ENCODE measurements at places on chromosomes 4 and X. TPM values are rescaled to one million over a fixed set of nuclear protein-coding genes. Genes with fewer than 3 reads are reported as not detected.

- no peak for DNase-seq
These were observed 20.9 kb downstream of the NELFA start for GRCh38 chr4:1987721-1988326.

GRCh38 chrX:16882702-16883486, 12.7 kb upstream of the RBBP7 start:
- peak; percentile 64 for DNase-seq

GRCh38 chr4:151718984-151719955, 41.5 kb downstream of the GATB start:
- DNase-seq: peak; percentile 39

Gene TMEM175
- total RNA-seq: 21.4 TPM

Gene HS3ST1
- total RNA-seq: not detected

Gene RBM46
- not detected for total RNA-seq

DNA sequence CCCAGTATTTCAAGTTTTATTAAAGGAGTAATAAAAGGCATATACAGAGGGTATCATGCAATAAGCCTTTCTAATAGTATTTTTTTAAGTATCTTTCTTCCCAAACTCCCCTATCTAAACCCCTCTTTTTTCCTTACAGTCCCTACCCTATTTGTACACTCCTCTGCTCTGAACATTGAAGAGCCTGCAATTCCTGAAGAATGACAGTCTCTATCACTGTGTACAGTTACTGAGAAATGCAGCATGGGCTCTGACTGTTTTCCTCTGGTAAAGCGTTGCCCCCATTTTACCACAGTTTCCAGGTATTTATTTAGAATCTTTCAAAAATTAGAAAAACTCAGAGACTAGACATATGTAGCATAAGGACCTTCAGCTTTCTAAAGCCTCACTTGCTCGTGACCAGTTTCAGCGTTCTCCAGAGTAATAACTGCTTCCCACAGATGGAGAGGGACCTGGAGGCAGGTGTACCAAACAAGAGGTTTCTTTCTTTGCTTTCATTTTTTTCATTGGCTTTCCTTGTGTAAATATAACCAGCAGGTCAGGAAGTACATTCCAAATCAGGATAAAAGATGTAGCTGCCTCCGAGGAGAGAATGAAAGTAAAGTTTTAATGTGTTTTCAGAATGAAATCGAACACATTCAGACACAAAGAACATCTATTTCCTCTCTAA, 230.8 kb downstream of the CFAP299 start:
- no peak for DNase-seq

Gene TBX22
- not detected for total RNA-seq

Gene STATH
- total RNA-seq: not detected

Gene TCEAL6
- total RNA-seq: not detected

DNA sequence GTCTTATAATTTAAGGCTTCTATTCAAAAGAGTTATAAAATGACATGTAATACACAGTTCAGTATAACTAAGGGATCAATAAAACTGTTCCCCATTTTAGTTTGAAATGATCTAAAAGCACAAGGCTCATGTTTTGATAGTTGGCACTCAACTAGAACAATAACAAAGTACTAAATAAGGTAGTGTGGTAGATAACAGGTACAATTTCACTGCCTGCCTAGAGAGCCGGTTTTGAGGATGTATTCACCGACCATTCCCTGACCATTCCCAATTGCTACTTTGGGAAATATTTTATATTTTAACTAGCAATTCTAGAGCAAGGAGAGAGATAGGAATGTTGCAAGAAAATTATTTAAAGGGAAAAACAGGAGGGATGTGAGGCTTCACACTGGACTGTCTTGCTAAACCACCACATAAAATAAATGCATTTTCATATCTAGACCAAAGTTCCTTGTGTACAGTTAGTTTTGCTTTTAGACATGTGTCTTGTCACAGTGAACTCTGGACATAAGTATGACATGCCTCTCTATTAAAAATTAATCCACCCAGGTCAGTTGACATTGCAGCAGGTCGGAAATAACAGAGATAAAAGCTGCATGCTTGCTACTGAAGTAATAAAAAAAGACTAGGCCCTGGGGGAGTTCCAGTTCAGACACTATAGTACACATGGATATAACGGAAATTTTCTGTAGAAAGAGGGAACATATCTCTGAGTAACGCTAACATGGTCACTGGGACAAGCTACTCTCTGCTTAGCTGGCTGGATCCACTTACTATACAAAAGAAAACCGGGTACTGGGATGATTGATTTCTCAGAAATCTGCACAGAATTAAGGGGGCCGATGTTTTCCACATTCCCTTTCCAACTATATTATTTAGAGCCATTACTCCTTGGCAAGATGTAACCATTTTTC, 56.3 kb upstream of the NAP1L5 start:
- DNase-seq: peak; percentile 62

DNA sequence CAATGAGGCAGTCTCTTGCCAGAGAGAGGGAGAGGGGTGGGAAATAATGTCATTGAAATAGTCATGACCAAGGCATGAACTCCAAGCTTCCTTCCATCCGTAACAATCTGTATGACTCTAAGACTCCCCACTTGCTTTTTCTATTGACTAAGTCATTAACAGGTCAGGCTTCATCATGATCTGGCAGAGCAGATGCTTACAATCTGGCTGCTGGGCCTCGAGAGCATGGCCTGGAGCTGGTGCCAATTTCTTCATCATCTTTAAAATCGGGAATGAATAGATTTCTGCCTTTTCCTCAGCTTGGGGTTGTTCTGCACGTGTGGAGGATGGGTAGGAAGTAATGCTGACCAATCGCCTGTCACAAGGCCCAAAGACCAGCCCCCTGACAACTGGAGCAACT, 280.6 kb upstream of the CLNK start:
- DNase-seq: peak; percentile 21

- DNase-seq: no peak
These were observed 101.0 kb upstream of the UBQLN2 start for GRCh38 chrX:56462389-56462788.

DNA sequence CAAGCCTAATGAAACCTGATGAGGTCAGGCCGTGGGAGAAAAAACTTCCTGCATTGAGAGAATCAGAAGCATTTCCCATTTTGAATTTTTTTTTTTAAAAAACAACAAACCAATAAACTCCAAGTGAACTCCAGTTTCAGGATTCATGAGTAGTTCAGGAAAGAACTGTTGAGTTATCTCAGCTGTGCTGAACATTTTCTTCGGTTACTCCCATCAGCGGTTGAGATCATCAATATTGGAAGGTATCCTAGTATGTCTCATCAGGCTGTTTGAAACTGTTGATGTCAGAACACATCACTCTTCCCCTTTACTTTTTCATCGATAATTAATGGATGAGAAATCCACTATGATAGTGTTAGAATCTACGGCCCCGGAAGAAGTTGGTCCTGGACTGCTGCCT, 82.4 kb upstream of the ADGRG2 start:
- no peak for DNase-seq

Gene GUCY1B1
- 34.4 TPM for total RNA-seq

DNA sequence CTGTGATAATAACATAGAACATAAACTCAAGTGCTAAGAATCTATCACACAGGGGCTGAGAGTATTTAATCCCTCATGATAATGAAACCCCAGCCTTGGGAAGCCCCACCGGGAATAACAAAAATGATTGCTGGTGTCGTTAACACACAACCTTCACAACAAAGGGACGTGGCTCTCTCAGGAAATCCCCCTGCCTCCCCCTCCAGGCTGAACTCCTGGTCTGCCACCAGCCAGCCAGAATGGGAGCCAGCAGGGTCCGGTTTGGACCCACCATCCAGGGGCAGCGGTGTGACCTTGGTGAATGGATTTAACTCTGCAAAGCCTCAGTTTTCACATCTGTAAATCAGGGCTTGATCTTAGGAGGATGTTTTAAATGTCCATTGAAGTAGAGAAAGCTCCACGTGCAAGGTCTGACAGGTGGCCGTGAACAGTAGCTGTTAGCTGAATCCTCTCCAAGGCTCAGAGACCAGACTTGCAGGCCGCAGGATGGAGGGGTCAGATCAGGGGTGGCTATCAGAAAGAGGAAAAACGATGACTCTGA, 46.5 kb downstream of the ABLIM2 start:
- no peak for DNase-seq

DNA sequence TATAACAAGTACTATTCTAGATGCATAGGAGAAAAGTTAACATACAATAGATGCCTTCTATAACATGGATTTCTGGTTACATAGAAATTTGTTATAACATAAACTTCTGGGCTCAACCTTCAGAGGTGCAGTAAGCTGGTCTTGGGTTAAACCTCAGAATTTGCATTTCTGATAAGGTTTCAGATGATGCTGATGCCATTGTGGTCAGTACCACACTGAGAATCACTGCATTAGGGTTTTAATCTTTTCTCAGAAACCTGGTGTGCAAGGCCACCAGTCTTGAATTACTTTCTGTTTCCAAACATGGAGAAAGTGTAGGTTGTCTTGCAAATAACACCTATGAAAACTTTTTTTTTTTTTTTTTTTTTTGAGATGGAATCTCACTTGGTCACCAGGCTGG, 146.2 kb downstream of the SPOCK3 start:
- DNase-seq: no peak

Gene MAGT1
- total RNA-seq: 49.5 TPM

DNA sequence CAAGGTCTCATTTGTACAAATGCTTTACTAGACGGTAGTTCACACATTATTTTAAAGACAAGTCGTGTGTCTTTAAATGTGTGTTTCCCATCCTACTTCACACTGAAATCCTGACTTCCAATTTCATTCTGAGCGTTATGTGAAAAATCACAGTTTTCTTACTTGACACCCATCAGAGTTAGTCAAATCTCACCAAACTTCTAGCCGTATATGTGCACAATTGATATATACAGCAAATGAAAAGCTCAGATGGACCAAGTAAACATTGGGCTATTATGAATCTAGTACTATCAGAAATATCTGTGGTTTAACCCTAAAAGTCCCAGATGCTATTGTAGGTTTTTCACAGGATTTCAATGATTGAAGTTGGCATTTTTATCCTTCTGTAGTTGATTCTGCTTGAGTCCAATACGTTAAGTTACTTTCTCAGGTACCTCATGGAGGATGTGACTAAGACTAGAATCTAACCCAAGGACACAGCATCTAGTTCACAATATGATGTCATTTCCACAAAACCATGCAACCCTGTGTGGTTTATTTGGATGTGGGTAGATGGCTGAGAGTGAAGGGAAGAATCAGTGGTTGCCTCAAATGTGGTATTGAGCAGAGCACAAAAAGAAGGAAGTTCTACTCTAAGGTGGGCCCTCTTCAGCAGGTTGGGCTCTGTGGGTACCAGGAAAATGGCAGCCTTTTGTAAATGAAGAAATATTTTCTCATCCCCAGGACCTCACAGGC, 22.1 kb upstream of the TRIM60 start:
- no peak for DNase-seq

DNA sequence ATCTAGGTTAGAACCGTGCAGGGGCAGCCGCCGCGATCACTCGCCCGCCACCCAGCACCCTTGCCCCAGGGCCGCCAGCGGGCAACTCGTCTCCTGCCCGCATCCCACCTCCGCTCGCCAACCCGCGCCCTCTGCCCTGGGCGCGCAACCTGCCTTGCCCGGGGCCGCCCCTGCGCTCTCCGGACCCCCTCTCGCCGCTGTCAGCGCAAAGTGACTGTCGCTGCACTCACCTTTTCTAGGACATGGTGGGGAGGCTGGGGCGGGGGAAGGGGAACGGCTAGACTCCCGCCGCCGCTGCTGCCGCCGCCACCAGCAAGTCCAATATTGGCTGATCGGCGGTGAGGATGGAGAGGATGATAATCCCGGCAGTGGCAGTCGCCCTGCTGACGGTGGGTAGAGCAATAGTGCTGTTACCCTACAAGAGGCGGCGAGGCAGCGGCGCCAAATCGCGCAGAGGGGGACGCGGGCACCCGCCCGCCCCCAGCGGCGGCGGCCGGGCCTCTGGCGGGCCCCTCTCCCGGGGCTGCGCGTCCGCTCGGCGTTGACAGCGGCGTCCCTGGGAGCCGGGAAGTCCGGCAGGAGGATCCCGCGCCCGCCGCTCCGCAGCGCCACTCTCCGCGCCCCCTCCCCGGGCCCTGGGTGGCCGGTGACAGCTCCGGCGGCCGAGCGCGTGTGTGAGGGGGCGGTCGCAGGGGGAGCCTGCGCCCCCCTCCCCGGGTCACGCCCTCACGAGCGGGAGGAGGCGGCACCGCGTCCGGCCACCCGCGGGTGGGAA, 2.3 kb upstream of the NR3C2 start:
- DNase-seq: peak; percentile 54

Gene RHOXF1
- total RNA-seq: not detected

DNA sequence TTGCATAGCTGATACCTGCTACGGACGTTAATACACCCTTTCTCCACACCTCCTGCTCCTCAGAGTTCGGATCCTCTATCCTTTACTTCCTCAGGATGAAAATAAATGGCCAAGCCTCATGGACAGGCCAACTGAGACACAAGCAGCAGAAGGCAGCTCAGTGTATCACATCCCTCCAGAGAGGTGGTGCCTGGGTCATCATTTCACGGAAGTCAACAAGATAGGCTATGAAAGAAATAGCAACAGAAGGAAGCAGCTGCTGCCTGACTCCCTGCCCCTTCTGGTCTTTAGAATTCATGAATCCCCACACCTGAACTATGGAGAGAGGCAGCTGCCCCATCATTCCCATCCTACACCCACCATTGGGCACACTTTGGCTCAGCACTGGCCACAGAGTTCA, 267.1 kb upstream of the ETNPPL start:
- no peak for DNase-seq

Gene ADH7
- total RNA-seq: not detected

Measured in G401 (cell line).